ENCODE measurements at places on chromosomes 6 and 20.

DNA sequence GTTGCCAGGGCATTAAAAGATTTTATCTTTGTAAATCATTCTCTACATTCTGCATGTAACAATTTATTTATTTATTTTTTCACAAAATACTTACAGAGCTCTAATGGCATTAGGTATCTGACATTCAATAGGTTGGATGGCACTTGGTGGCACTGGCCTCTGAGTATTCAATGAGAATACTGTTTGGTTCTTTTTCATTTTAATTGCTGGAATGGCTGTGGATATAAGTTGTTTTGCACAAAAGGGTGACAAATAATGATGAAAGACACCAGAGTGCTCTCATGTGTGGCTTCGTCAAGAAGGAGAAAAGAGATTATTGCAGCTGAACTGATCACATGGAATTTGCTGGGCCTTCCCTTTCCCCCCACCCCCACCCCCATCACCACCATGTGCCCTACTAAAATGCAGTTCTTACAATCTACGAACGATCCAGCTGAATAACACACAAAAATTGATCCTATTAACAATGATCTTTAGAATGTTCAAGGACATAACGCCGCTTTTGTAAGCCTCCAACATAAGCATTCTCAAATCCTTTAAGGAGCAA, 195.2 kb upstream of the POU3F2 start:
- no peak for DNase-seq

GRCh38 chr6:53309059-53309900, 39.5 kb downstream of the ELOVL5 start:
- DNase-seq: peak; percentile 71

DNA sequence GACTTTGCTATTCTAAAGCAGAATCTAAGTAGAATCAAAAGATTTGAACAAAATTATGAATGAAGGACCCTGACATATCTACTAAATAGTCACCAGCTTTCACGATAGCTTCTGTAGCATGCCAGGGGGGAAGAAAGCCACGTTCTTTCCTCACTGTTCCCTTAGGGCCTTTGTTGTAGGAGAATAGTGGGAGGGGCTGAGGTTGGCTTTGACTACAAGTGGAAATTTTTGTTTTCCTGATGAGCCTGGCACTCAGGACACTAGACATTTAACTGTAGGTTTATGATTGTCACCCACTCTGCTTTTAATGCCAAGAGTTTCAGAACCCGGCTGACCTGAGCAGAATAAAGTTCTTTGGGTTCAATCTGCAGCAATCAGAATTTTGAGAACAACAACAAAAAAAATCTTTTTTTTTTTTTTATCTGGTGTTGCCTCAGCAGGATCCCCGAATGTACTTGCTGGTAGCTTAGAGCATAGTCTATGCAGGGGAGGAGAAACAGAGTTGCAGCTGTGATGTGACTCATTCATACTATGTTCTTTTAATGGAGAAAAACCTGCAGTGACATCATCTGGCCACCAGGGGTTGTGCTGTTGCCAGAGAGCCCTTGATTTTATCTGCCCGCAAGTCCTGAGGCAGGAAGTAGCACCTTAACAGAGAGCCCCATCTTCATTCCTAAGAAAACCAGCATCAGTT, 38.5 kb downstream of the TPD52L1 start:
- peak; percentile 55 for DNase-seq

GRCh38 chr20:36463212-36464061, 77.9 kb upstream of the MYL9 start:
- no peak for DNase-seq

- DNase-seq: no peak
These were observed 57.0 kb downstream of the SLX4IP start for GRCh38 chr20:10492065-10492464.

- DNase-seq: no peak
These were observed 180.9 kb downstream of the ARID1B start for GRCh38 chr6:156957931-156958547.

GRCh38 chr6:158640519-158640918, 4.0 kb downstream of the DYNLT1 start:
- DNase-seq: no peak

- no peak for DNase-seq
These were observed 24.5 kb upstream of the MYCT1 start for GRCh38 chr6:152673236-152673635.
